Stimulated activated CD8-positive, alpha-beta memory T cell treated with anti-CD3 and anti-CD28 coated beads, Interleukin-2, amount 100 ng/mL, for 48 hours (primary cell): ENCODE measurements at places on chromosomes 7 and 10.

DNA sequence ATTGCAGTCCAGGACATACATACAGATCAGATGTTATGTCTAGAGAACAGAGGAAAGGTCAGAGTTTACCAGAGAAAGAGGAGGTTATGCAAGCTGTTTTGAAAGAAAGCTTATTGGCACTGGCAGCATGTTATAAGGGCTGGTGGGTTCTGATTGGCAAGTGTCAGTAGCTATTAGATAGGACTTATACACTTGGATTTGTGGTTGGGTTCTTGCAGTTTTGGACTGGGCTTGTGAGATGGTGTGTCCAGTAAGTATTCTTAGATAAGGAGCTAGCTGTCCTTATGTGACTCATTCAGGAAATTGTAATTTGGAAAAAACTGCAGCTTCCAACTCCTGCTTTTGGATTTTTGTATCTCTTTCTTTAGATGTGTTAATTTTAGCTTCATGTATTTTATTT is 130.7 kb upstream of the NAMPT start:
- no peak for DNase-seq

GRCh38 chr7:75809396-75809795 is 4.2 kb downstream of the CCL24 start:
- DNase-seq: no peak

DNA sequence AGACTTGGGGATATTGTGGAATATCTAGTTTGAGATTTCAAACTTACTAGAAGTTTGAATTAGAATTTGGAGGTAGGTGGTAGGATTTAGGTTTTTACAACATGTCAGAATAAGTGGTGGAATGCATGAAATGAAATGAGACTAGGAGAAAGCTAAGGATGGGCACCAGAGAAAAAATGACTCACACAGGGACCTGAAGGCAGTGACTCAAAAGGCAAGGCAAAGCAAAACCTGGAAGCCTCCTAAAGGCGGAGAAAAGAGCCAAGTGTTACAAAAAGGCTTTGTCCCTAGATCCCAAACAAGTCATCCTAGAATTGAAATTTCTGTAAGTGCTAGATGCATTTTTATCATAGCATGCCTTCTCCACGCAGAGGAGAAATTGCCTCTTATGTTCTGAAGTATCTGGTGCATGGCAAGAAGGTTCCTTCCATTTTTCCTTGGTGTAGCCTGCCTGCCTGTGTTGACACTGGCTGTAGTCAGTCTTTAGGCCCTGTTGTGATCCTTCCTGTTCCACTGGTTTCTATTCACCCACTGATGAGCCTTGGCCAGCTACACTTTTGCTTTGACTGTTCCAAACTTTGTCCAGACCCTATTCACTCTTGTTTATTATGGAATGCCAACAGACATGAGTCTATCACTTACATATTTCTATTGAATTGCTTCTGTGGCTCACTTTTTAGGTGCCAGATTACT is 109.3 kb downstream of the ETV1 start:
- no peak for DNase-seq

DNA sequence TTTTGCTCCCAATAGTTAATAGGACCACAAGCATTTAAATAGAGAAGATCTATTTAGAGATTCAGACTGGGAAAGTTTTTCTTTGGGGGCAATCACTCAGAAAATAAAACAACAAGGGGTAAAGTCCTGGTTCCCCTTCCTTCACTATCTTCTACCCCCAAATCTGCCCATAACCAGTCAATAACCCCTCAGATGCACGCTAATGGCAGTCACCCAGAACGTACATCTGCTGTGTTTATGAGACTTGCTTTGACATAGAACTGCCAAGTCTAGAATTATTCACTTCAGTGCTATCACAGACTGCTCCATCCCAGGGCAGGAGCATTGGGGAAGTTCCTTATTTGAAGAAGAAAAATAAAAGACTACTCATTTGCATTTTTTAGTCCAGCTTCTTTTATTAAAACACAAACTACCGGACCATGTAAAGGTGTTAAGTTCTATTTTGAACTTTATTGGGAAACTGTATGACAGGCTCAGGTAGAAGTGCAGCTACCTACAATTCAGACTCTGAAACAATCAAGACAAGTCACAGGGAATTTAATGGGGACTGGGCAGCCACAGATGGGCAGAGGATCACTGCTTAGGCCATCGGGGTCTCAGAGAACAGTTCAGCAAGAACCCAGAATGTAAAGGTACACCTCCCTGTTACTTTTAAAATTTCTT is 38.4 kb downstream of the ANK3 start:
- no peak for DNase-seq

DNA sequence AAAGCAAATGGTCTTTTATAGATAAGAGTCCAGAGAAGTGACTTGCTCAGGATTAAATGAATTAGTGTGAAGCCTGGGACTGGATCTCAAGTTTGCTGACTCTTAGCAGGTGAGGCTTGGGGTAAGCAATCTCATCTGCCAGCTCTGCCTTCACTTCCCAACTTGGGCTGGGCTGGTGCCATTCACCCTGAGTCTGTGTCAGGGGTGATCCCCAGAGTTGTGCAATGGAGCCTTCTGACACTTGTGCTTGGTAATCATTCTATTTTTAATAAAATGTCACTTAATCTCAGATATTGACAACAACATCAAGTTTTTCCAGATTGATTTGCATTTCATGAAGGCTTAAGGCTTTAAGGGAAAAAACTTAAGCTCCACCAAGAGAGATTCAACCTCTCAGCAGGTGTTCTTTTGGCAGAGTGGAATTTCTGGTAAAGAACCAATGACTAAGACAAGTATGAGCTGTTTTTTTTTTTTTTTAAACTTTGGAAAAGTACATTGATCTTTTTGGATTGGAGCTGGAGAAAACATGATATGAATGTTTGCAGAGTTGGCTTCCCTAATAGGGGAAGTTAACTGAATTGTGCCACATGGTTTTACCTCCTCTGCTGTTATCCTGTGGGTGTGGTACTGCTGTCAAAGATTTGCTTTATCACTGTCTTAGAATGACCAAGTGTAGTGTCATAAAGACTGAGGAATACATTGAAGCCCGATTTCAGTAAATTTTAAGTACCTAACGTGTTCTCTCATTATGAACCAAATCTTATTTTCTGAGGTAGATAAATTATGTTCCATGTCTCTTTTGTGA is 48.6 kb upstream of the GPR37 start:
- no peak for DNase-seq

GRCh38 chr7:43201912-43202311 is 89.5 kb downstream of the HECW1 start:
- DNase-seq: no peak

DNA sequence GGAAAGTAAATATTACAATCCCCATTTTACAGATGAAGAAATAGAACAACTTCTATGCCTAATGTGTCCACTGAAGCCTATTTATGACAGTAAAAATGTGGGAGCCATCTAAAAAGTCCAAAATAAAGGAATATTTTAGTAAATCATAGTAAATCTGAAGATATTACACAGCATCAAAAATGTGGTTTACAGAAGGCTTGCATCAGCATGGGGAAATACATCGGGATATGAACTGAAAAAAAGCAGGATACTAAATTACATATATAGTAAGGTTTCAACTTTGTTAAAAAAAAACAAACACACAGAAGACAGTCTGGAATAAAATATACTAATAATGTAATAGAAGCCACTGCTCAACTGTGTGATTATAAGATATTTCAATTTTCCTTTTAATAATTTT is 20.8 kb downstream of the CPA1 start:
- DNase-seq: no peak

- DNase-seq: no peak
These were observed 64.9 kb downstream of the PPP1R9A start for GRCh38 chr7:94972296-94972695.

DNA sequence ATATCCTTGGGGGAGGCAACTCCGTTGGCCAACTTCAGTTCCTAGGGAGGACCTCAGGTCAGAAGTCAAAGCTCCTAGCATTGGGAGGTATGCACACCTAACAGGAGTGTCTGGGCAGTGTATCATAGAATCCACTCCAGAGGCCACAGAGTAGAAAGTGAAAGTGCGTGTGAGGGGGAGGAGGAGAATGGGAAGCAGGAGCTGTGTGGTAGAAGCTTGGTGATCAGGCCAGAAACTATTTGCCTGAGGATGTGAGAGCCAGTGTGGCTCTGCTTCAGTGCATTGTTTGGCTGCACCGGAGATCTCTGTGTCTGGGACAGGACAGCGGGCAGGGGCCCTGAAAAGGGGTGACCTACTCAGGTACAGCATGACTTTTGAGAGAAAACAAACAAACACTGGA is 557.4 kb upstream of the VSTM2A start:
- DNase-seq: no peak

DNA sequence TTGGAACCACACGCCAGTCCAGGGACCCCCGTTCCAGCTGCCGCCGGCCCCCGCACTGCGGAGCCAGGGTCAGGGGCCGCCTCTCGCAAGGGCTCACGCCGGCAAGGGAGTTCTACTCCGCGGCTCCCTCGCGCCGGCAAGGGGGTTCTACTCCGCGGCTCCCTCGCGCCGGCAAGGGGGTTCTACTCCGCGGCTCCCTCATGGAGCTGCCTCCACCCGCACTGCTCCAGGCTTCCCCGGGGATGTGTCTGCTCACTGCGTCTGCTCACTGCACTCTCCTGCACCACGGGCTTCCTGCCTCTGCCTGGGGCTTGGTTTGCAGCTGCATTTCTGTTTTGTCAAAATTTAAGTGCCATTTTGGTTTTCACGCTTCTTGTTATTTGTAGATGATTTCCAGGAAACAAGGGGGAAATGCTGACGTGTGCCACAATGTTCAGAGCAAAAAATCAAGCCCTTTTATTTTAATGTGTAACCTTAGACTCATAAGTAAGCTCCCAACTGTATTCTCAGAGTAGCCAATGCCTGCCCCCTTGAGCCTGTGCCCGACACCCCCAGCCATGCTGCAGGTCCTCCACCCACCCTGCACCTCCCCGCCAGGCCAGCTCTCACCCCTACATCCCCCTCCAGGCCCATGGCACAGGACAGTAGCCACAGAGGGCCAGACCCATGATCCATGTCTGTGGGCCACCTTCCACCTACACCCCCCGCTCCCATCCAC is 246.2 kb downstream of the MAD1L1 start:
- no peak for DNase-seq
